Esophagus squamous epithelium (tissue), 5 donors: ENCODE measurements at places on chromosomes 1 and 21.

GRCh38 chr1:212554401-212554800 lies 54.2 kb upstream of the ATF3 start:
- DNase-seq: no peak

- DNase-seq: no peak
These were observed 9.3 kb downstream of the SLC26A9 start for GRCh38 chr1:205933671-205934618.

DNA sequence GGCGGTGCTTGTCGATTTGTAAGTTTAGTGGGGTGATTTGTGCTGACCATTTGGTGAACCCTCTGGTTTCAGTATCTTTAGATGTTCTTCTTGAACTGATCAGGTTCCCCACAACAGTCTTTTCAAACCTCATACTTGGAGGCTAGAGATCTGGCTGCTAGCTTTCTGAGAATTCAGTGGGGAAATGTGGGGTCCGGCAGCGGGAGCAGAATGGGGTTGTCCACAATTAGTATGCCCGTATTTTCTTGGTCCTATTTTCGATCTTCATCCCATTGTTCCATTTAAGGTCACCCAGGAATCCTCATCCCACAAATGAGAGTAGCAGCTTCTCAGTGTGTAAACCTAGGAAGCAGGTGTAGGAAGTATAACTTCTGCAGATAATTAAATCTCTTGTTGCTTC lies 10.3 kb upstream of the TPTE start:
- no peak for DNase-seq

GRCh38 chr1:222769181-222769580 lies 32.2 kb downstream of the FAM177B start:
- no peak for DNase-seq

DNA sequence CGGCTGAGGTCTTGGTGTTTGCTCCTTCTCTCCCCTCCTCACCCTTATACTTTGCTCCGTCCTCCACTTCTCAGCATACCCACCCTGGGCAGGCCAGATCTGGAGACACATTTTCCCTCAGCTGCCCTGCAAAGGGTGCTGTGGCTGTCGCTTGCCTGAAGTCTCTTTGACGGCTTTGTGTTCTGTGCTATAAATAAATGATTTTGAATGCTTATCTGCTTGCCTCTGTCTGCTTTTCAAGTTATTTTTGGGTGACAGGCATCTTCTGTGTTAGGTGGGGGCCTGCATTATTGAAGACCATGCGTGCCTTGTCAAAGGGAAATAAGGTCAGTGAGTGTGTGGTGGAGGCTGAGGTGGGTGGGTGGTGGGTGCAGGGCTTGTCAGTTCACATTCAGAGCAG lies 66.9 kb upstream of the KCND3 start:
- no peak for DNase-seq

- no peak for DNase-seq
These were observed 23.5 kb downstream of the F11R start for GRCh38 chr1:160997323-160998038.
